ENCODE measurements at places on chromosomes 7 and 10.

DNA sequence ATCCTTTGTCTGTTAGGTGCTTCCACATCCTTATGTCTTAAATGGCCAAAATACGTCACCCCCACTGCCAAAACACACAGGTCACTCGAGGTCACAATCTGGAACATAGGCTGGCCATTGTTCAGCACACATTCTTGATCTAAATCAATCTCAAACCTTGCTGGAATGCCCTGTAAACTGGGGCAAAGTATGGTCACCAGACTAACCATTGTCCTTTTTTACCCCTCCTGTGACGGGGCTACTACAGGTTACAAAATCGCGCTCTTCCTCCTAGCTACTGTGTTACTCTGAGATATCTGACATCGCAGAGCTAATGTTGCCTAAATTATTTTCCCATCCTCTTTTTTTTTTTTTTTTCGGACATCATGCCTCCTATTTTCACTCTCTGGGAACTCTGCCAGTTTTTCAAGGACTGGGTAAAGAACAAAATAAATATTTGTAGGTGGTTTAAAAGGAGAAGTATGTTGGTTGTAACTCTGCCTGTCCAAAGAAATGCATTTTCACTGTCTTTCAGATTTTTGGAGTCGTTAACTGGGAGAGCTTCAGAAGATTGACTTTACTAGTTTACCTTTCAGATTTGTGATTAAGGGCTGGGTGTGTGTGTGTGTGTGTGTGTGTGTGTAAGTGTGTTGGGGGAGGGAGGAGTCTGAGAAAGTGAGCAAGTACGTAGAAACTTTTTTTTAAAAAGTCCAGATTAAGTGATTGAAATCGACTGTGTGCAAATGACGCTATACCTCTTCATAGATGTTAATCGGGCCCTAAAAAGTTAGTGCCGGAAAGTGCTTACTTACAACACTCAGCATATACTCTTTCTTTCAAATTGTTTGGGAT, 942 bp upstream of the KIAA1217 start:
- no peak for DNase-seq

GRCh38 chr10:101708073-101708472, 13.1 kb upstream of the FBXW4 start:
- DNase-seq = no peak

- no peak for DNase-seq
Measured at GRCh38 chr7:135102372-135102771, 45.5 kb upstream of the TMEM140 start.

DNA sequence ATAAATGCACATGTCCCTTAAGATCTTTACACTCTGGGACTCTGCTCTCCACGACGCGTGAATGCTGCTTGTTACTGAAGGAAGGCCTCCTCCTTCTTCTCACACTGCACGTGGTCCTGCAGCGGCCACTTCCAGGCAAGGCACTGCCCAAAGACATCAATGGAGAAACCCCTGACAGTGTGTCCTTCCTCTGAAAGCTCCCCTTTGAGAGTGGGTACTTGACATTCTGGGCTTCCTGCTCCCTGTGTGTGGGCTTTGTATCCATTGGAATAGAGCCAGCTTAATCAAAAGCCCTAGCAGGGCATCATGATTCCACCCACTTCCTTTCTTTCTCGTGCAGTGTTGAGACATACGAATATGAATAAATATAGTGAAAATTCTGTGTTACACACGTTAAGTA, 69.7 kb upstream of the STK17A start:
- DNase-seq = no peak

- no peak for DNase-seq
Measured at GRCh38 chr10:1521741-1522140, 215.6 kb downstream of the ADARB2 start.

Measured in CD8-positive, alpha-beta T cell (primary cell).